ENCODE measurements at places on chromosomes 6 and 20.

GRCh38 chr6:96391776-96392360, 129.7 kb upstream of the UFL1 start:
- DNase-seq, result no peak

DNA sequence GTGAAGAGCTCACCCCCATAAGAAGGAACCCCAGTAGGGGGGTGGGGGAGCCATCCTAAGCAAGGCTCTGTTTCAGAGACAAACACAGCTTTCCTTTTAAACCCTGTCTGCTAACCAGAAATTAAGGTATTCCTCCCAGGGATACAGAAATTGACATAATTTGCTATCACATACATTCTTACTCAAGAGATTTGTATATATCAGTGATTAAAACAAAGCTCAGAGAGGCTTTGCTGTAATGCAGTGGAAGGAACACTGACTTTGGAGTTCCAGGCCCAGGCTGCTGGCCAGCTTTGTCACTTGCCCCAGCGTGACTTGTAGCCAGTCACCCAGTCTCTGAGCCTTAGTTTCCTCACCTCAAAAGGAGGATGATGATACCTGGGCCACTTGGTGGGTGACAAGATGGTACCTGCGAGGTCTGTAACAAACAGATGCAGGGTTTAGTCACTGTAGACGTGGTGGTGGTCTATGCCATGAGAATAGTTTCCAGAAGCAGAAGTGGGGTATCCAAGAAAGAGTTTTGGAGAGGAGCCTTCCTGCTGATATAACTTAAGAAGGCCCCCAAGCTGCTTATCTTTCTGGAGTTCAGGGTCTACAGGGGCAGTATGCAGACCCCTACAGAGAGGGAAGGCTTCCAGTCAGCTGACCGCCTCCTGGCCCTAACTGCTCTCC, 3.2 kb upstream of the FOXF2 start:
- DNase-seq, result no peak

DNA sequence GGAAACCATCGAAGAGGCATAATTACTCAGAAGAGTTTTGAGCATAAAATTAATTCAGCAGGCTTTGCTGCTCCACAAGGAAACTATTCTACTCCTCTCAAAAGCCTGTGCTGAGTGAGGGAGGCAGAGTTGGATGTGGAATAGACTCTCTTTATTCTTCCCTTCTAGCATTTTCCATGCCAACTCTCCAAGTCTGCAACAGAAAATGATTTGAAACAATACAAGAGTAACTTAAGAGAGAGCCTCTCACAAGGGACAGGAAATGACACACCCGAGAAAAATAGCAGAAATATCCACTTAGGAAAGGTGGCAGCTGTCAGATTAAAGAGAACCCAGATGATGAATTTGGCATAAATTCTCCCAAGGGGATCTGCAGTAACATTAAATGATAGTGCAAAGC, 26.3 kb upstream of the LAMP5 start:
- DNase-seq, result no peak

DNA sequence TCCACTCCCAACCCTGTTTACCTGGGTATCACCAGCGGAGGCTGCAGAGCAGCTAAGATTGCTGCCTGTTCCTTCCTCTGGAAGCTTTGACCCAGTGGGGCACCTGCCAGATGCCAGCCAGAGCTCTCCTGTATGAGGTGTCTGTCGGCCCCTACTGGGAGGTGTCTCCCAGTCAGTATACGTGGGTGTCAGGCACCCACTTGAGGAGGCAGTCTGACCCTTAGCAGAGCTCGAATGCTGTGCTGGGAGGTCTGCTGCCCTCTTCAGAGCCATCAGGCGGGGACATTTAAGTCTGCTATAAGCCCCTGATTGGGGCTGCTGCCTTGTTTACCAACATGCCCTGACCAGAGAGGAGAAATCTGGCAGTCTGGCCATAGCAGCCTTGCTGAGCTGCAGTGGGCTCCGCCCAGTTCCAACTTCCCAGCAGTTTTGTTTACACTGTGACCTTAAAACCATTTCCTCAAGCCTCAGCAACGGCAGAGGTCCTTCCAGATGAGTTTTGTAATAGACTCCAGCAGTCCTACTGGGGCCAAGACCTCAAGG, 2.8 kb downstream of the RAET1E start:
- no peak for DNase-seq

- no peak for DNase-seq
Observed at GRCh38 chr6:68282646-68283045, 352.4 kb upstream of the ADGRB3 start.

GRCh38 chr6:138931660-138932059, 56.4 kb downstream of the REPS1 start:
- DNase-seq, result no peak

- DNase-seq, result no peak
Observed at GRCh38 chr20:25686081-25687067, 10.3 kb downstream of the ZNF337 start.

- no peak for DNase-seq
Observed at GRCh38 chr6:3391902-3392458, 64.9 kb downstream of the SLC22A23 start.

DNA sequence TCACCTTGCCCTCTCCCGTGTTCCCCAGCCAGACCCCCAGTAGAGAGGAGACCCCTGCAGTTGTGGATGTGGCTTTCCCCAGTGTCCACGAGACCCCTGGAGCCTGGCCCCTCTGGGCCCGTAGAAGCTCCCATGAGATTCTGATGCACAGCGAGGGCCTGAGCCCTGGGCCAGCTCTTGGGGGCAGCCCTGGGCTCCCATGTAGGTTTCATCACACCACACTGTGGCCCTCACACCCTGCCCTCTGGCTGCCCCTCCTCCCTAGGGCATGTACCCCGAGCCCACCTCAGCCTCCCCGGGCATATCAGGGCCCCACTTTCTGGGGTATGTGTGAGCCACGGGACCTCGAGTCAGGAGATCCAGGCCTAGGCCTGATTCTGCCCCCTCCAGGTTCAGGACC, 7.0 kb upstream of the CHRNA4 start:
- DNase-seq, result no peak

DNA sequence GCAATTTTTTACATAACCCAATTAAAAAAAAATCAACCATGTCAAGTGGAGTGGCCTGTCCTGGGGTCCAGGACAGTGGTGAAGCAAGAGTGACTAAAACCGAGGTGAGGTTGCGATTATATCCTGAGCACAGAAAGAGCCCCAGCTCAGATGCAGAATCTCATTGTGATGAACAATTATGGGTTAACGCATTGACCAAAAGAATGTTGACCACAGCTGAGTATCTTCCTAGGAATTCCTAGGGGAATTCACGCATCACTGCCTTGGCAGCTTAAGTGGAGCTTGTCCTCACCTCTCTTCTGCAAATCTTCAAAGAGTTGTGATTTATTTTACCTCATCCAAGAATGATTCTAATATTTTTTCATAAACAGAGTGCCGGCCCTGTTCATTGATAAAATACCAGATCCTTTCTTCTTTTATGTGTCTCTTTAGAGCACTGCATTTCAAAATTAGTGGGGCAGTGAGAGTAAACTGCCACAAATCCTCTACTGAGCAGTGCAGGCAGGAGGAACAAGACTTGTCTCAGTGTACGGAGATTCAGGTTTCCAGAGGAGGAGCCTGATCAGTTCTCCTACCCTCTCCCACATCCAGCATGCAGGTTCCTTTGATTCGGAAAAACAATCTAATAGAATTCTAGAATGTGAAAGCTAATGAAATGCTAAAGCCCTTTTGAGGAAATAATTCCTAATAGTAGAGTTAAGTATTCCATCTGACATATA, 60.1 kb upstream of the ZNF184 start:
- DNase-seq, result no peak

DNA sequence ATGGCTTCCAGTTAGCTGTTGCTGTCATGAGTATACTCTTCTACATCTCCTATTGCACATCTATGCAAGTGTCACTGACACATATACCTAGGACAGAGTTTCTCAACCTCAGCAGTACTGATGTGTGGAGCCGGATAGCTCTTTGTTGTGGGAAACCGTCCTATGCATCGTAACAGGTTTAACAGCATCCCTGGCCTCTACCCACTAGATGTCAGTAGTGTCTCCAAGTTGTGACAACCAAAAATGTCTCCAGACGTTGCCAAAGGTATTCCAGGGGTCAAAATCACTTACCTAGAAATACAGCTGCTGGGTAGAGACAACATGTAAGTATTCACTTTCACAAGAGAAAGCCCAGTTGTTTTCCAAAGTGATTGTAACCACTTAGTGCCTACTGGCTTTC, 637.6 kb downstream of the RNF144B start:
- DNase-seq, result no peak

- DNase-seq, result no peak
Observed at GRCh38 chr6:154887051-154887450, 108.1 kb upstream of the TIAM2 start.

GRCh38 chr6:113888956-113889630, 31.9 kb downstream of the MARCKS start:
- DNase-seq, result no peak

- peak; percentile 68 for DNase-seq
Observed at GRCh38 chr6:37705239-37706051, 7.8 kb upstream of the MDGA1 start.

DNA sequence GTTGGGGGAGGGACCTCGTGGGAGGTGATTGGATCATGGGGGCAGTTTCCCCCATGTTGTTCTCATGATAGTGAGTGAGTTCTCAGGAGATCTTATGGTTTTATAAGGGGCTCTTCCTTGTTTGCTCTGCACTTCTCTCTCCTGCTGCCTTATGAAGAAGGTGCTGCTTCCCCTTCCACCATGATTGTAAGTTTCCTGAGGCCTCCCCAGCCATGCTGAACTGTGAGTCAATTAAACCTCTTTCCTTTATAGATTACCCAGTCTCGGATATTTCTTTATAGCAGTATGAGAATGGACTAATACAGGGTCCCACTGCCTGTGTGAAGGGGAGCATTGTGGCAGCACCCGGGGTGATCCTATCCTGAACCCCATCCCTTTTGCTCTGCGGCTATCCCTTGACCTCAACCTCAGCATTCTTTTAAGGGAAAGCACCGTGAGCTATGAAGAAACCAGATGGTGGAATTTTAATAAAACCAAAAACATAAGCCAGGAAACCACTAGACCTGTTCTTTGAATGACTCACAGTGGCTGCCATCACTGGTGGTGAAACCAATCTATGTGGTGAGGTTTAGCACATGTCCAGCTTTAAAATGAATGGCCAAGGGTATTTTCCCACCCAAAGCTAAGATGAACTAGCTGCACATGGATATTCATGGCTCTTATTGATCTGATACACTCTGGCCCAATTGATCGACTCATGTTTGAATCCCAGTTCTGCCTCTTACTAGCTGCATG, 62.2 kb downstream of the ZDHHC14 start:
- DNase-seq, result no peak

- no peak for DNase-seq
Observed at GRCh38 chr20:35240083-35240810, 13.8 kb downstream of the MMP24 start.

DNA sequence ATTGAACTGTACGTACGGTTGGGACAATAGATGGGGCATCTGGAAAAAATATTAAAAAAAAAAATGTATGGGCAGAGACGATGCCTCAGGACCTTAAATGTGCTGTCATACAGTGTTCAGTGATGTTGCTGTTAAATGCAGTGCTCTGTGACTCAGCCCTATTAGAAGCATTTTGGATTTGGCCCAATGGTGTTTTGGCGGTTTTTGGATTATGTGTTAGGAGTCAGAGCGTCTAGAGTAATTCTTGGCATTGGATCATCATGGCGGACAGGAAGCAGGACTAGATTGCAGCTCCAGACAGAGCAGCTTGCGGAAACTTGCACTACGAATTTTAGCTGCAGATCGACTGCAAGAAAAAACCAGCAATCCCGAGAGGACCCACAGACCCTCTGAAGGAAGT, 280.0 kb downstream of the SOX4 start:
- DNase-seq, result no peak

Data from activated CD4-positive, alpha-beta T cell treated with anti-CD3 and anti-CD28 coated beads, Interleukin-2, amount 50 U/mL, for 1 hour (primary cell).